Smooth muscle cell of trachea (primary cell): ENCODE measurements at places on chromosomes 16 and 17. TPM values are rescaled to one million over a fixed set of nuclear protein-coding genes. Genes with fewer than 3 reads are reported as not detected.

The ACSM2B gene
- not detected in 2 replicates for total RNA-seq

The NAGS gene
- total RNA-seq = 3.5 and 5.1 TPM in 2 replicates

The CA7 gene
- total RNA-seq = not detected in 2 replicates

The MT3 gene
- total RNA-seq = 0.66 TPM in 1 of 2 replicates, not detected in the other

The CMTM2 gene
- not detected in 2 replicates for total RNA-seq

The SLC2A4 gene
- 0.17 and 0.44 TPM in 2 replicates for total RNA-seq

The ZNF385C gene
- not detected in 2 replicates for total RNA-seq

The EPOP gene
- 0.44 and 0.99 TPM in 2 replicates for total RNA-seq

The C1QTNF8 gene
- total RNA-seq = not detected in 2 replicates

The MYH1 gene
- not detected in 2 replicates for total RNA-seq
